Activated CD4-positive, CD25-positive, alpha-beta regulatory T cell treated with anti-CD3 and anti-CD28 coated beads, Interleukin-2, amount 50 U/mL, for 72 hours (primary cell): ENCODE measurements at places on chromosomes 1 and 21.

DNA sequence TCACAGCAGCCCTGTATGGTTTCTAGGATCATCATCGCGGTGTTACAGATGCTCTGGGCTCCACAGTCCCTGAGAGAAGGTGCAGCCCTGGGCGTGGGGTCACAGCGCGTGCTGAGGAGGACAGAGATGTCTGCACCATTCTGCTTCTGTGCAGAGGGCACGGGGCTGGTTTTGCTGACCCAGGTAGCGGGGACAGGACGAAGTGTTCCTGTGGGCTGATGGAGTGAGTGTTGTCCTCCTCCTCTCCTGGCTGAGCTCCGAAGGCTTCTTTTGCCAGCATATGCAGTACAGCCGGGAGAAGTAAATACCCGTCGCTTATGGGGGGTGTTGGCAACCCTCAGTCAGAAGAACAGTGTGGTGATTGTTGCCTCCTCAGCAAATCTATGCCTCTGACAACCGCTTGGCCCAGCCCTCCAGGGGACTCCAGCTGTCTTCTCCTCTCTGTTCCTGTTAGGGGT is 101.5 kb downstream of the DDX20 start:
- no peak for DNase-seq

DNA sequence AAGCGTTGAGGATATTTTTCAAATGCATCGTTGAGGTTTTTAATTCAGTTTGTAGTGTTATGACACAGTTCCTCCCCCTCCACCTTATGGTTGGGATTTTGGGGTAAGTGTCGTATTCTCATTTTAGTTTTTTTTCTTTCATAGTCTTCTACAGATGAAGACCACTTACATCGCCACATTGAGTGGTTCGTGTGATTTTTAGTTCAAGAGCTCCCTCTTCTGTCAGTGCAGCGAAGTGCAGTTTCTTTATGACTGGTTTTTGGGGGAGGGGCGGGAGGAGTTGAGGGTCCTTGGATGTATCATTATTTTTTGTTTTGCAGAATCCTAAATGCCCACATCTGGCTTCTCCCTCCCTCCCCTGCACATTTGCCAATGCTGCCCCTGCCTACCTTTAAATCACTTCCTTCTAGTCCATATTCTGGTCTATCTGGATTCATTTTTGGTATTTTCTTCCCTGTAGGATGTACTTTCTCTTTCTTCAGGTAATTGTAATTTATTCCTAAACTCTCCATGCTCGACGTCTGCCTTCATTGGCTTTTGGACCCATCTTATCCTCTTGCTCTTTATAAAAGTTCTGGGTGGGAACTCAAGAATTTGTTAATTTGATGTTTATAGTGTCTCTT is 433.1 kb downstream of the CAMTA1 start:
- no peak for DNase-seq

- DNase-seq: no peak
These were observed 61.0 kb downstream of the ATP5PO start for GRCh38 chr21:33854604-33855003.

DNA sequence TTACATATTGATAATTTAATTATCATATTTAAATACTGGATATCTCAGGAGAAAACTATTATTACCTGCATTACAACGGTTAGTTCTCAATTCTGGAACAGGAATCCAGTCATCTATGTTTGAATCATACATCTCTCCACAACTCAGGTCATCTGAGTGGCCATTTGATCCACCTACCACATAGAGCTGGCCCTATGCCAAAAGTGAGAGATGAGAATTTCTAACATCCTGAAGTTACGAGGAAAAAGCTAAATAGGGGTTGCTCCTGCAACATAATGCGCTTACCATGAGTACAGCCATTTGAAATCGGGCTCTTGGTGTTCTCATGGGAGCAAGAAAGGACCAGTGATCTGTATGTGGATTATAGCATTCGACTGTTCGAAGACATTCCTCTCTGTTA is 16.9 kb downstream of the IVNS1ABP start:
- no peak for DNase-seq

GRCh38 chr1:93000291-93000690 is 39.0 kb upstream of the DIPK1A start:
- no peak for DNase-seq

DNA sequence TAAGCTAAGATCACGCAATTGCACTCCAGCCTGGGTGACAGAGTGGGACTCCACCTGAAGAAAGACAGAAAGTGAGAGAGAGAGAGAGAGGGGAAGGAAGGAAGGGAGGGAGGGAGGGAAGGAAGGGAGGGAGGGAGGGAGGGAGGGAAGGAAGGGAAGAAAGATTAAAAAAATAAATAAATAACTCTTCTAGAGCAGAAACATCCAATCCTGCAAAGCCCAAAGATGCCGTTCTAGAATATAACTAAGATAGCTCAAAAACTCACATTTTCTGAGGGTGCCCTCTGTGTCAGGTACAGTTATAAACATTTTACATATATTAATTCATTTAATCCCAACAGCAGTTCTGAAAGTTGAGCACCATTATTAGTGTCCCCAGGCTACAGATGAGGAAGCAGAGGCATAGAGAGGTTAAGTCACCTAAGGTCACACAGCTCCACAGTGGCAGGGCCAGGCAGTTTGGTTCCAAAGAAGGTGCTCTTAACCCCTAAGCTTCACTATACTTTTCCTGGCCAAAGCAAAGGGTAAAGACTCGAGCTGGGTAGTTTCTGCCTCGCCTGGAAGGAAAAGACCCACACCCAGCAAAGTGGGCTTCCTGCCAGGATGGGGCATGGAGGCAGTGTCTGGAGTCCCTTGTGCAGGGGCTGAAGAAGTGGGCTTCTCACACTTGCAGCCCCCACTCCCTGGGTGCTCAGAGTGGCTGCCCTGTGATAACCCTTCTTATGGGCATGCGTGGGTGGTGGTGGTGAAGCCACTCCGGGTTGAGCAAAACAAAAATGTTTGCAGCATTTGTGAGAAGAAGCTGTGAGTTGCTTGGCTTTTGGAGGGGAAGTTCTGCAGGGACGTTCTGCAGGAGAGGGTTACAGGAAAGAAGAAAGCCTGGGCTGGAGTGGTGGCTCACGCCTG is 7.9 kb upstream of the PIK3CD start:
- DNase-seq: no peak

DNA sequence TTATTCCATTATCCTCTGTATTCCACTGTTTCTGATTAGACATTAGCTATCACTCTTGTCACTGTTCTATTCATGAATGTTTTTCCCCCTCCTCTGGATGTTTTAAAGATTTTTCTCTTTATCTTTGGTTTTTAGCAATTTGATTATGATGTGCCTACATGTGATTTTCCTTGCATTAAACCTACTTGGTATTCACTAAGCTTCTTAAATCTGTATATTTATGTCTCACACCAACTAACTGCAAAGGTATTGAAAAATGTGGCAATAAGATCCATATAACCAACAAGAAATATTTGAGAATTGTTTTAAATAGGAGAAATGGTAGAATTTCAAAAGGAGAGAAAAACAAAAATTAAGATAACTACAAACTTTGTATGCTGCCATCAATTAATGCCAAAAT is 25.2 kb downstream of the FAF1 start:
- DNase-seq: no peak

GRCh38 chr1:156652131-156652991 is 10.4 kb downstream of the BCAN start:
- no peak for DNase-seq

DNA sequence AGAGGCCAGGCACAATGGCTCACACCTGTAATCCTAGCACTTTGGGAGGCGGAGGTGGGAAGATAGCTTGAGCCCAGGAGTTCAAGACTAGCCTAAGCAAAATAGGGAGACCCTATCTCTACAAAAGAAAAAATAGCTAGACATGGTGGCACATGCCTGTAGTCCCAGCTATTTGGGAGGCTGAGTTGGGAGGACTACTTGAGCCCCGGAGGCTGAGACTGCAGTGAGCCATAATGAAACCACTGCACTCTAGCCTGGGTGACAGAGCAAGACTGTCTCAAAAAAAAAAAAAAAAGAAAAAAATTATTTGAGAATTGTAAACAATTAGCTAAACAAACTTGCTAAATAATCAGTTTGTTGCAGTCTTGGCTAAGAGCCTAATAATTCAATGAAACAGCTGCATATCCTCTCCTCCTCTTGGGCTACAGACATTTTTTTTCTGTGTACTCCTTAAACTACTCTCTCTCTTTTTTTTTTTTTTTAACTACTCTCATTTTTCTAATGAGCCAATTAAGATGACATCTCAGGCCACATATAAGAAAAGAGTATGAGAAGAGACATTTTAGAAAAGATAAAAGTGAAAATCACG is 10.5 kb upstream of the DNAJB4 start:
- no peak for DNase-seq

GRCh38 chr1:164660412-164660772 is 101.4 kb downstream of the PBX1 start:
- DNase-seq: no peak

- no peak for DNase-seq
These were observed 55.7 kb upstream of the KCNE2 start for GRCh38 chr21:34307991-34308532.

GRCh38 chr1:213724640-213725536 is 262.9 kb upstream of the PROX1 start:
- no peak for DNase-seq

- no peak for DNase-seq
These were observed at the start of gene ANKRD45 for GRCh38 chr1:173669491-173669941. ANKRD45 (minus strand) TSS chr1:173669851; CDS start chr1:173659418, 10,433 bp downstream.
